ENCODE measurements at places on chromosomes 4 and X.

DNA sequence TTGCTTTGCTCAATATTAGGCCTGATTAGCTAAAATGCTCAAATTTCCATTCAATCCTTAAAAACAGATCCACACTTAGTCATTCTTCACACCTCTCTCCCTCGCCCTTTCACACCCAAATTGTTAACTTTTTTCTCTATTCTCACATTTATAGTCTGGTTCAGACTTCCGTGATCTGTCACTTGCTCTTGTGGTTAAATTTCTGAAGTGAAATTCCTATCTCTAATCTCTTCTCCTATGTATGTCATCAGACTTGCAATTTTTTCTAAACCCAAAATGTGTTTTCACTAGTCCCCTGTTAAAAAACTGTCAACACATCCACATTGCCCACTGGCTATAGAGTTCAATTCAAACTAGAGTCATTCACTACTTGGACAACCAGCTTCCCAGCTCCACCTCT, 63.2 kb downstream of the SNCA start:
- no peak for DNase-seq

- no peak for DNase-seq
Observed at GRCh38 chr4:155106629-155107028, 101.8 kb upstream of the NPY2R start.

- DNase-seq: no peak
Observed at GRCh38 chrX:13248867-13249486, 70.9 kb downstream of the ATXN3L start.

DNA sequence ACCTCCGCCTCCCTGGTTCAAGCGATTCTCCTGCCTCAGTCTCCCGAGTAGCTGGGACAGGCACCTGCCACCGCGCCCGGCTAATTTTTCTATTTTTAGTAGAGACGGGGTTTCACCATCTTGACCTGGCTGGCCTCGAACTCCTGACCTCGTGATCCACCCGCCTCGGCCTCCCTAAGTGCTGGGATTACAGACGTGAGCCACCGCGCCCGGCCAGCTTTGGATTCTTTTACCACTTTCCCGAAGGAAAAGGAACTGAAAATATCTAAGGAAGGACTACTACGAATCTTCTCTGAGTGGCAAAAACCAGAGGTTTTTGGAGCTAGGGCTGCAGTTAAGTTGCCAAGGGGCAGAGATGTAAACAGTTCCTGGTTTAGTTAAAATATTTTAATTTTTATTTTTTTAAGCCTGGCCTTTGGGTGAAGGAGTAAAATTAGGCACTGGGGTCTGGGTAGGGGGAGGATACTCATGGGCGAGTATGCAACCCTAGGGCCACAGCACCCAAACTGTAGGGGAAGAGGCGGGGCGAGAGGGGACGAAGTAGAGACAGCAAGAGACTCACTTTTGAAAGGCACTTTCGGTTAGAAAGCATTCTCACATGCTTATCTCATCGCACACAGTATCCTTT, 525 bp upstream of the CISD2 start:
- DNase-seq: peak; percentile 2

- DNase-seq: no peak
Observed at GRCh38 chr4:144818136-144818535, 172.2 kb downstream of the HHIP start.

DNA sequence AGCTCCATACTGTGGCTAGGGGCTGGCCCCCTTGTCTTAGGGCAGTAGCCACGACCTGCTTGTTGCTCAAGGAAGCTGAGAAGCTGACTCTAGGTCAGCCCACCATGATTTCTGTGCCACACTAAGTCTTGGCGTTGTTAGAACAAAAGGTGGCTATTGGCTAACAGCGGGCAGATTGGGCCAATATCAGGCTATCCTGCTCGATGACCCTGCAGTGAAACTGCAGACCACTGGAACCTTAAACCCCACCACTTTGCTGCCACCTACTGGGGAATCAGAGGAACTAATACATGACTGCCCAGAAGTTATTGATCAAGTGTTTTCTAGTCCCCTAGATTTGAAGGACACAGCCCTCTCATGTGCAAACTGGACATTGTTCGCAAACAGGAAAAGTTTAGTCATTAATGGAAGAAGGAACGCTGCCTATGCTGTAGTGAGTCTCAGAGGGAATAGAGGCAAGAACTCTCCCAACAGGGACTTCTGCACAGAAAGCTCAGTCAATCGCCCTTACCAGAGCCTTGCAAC, 17.0 kb upstream of the PAPSS1 start:
- peak; percentile 13 for DNase-seq

DNA sequence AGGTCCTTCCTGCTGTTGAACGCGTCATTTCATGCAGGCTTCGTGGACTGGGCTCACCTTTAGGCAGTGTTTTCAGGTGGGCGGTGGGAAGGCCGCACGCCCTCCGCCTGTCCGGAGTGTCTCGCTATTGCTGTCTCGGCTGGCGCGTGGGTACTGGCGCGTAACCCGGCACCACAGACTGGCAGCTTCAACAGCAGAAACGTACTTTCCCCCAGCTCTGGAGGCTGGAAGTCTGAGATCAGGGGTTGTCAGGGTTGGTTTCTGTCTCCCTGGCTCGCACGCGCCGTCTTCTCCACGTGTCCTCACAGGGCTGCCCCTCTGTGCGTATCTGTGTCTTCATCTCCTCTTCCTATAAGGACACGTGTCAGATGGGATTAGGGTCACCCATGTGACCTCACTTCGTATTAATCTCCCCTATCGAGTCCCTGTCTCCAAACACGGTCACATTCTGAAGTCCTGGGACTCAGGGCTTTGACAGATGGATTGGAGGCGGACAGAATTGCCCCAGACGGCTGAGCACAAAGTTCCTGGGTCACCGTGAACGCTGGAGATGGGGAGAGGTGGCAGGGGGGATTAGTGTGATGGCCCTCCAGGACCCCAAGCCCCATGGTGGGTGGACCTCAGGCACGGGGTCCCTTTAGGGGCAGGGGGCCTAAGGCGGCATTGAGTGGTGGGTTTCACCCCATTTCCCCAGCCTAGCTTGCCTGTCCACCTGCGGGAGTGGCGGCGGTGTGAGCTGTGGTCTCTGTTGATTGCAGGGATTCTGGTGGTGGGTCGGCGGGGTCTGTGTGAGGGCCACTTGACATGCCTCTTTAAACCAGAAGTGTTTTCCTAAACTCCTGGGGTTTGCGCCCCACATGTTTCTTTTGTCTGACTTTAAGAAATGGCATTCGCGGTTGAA, 83.4 kb upstream of the LRPAP1 start:
- DNase-seq: no peak

DNA sequence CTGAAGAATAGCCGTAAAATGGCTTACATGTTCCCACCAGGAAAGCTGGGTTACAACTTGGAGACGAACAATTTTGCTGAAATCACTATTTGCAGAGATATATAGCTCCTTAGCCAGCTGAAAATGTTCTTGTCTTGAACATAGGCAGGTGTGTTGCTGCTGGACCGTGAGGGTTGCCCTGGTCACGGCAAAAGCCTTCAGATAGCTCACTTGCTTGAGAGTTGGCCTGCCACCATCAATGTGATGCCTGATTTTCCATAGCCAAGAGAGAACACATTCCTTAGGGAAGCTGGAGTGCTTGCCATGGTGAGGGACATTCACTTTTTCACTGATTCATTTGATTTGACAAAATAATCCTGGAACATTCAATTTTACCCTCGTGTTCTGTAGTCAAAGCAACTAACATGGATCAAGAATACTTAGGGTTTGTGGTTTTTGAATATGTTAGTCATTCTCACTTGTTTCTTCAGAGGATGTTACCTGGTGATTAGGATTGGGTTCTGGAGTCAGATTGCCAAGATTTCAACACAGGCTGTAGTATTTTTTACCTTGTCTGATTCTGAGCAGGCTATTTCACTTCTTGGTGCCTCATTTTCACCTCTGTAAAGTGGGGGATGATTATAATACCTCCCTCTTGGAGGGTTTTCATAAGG, 536.9 kb downstream of the RAPGEF2 start:
- no peak for DNase-seq

GRCh38 chrX:44843753-44844152, at the start of gene DUSP21:
DUSP21 (plus strand) TSS chrX:44844021; CDS start chrX:44844133, 112 bp downstream.
- no peak for DNase-seq

- no peak for DNase-seq
Observed at GRCh38 chr4:185033950-185034349, 15.7 kb downstream of the HELT start.

GRCh38 chr4:124070688-124071484, 641.6 kb downstream of the ANKRD50 start:
- no peak for DNase-seq

Data from activated CD4-positive, CD25-positive, alpha-beta regulatory T cell (primary cell).